ENCODE measurements at places on chromosomes 6 and 20.

- no peak for DNase-seq
Measured at GRCh38 chr6:148999501-148999900, 252.7 kb downstream of the UST start.

GRCh38 chr20:17771206-17772004, 71.6 kb downstream of the BANF2 start:
- no peak for DNase-seq

- DNase-seq = no peak
Measured at GRCh38 chr6:136334465-136334846, 44.8 kb upstream of the BCLAF1 start.

- no peak for DNase-seq
Measured at GRCh38 chr6:20211037-20211940, 980 bp downstream of the MBOAT1 start.

DNA sequence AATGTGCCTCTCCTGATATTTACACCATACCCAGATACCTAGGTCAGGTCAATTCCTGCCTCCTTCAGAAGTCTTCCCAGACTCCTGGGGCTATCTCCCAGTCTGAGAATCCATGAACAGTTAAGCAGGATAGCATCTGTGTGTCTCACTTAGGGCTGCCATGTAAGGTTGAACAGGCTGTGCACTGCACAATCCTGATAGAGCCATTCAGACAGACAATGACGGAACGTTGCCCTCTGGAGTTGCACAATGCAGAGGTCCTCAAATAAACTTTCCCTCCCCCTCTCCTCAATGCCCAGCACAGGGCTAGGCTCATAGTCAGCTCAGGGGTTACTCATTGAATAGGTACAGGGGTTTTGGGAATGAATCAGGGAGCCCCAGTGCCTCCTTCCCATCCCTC, 89.7 kb downstream of the CD40 start:
- DNase-seq = no peak

DNA sequence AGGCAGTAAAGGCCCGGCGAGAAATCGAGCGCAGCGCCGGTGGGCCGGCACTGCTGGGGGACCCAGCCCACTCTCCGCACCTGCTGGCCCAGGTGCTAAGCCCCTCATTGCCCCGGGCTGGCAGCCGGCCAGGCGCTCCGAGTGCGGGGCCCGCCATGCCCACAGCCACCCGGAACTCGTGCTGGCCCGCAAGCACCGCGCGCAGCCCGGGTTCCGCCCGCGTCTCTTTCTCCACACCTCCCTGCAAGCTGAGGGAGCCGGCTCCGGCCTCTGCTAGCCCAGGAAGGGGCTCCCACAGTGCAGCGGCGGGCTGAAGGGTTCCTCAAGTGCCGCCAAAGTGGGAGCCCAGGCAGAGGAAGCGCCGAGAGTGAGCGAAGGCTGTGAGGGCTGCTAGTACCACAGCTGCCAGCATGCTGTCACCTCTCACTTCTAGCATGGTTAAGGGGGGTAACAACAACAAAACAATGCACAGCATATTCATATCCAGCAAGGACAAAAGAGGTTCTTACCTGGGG, 11.3 kb upstream of the GMPR start:
- DNase-seq = no peak

DNA sequence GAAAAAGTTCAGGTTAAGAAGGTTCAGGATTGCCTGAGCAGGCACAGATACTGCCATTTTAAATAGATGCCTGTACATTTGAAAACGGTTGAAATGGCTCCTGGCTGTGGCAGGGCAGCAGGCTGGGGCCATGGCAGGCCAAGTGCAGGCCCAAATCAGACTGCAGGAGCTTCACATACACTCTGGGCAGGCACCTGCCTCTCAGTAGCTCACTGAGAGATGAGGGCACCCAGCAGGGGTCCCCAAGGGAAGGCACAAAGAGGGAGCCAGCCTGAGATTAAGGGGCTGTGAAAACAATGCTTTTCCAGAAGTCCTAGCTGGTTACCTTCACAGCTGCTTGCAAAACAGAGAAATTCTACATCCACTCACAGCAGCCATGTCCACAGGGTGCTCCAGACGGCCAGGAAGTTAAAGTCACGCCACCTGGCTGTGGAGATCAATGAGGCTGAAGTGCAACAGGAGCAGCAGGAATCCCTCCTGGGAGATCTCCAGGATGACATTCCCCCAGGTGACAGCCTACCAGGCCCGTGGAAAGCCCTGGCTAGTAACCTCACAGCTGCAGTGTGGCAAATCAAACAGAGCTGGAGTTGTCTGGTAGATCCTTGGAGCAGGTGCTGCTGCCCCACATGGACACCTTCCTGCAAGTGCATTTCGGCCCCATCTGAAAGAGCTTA, 6.2 kb upstream of the RAET1E start:
- no peak for DNase-seq

GRCh38 chr6:49713346-49713745, at the start of gene CRISP2:
CRISP2 (minus strand) TSS chr6:49713543; CDS start chr6:49709196, 4,347 bp downstream.
- DNase-seq = no peak

DNA sequence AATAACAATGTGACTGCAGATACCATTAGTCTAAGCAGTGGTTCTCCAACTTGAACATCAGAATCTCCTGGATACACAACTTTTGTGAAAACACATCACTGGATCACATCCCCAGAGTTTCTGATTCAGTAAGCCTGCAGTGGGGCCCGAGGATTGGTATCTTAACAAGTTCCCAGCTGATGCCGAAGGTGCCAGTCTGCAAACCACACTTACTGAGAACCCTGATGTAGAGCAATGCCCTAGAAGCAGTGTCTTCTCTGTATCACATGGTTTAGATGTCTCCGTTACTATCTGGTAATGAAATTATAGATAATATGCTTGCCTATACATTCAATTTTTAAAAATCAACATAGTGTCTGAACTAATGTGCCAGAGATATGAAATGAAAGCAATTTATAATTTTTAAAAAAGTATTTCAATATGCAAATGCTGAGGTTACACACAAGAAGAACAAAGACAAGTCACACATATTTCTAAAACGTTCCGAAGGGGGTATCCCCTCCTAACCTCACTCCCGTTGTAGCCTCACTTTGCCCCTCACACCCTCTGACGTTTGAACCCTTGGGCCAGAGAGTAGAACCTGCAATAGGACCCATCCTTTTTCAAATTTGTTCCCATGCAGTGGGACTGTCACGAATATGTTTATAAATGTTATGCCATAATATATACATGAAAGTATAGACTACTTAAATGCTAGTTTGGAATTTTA, 115.4 kb upstream of the SAMD5 start:
- DNase-seq = no peak

DNA sequence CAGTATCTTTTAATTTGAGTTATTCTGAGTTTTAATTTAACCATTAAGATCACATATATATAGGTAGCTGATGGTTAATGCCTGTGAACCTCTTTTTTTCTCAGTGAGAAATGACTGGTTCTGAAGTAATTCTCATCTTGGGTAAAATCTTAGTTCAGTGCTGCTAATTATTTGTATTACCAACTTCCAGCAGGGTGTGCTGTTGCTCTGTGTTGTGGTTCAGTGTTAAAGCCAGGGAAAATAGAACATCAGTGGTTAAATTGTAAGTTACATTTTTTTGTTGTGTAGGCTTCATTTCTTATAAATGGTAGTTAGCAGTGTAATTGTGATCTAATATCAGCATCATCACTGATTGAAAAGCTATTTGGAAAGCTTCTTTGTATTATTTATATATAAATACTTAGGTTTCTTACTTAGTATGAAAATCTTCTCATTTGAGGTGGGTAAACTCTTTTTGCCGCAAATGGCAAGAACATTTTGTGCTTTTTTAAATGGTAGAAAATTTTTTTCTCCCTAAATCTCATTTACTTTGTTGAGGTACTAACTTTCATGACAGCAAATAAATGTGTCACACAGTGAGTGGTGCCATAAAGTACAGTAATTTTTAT, 43.7 kb downstream of the CDC5L start:
- DNase-seq = no peak
